ENCODE measurements at places on chromosomes 7 and 10.

DNA sequence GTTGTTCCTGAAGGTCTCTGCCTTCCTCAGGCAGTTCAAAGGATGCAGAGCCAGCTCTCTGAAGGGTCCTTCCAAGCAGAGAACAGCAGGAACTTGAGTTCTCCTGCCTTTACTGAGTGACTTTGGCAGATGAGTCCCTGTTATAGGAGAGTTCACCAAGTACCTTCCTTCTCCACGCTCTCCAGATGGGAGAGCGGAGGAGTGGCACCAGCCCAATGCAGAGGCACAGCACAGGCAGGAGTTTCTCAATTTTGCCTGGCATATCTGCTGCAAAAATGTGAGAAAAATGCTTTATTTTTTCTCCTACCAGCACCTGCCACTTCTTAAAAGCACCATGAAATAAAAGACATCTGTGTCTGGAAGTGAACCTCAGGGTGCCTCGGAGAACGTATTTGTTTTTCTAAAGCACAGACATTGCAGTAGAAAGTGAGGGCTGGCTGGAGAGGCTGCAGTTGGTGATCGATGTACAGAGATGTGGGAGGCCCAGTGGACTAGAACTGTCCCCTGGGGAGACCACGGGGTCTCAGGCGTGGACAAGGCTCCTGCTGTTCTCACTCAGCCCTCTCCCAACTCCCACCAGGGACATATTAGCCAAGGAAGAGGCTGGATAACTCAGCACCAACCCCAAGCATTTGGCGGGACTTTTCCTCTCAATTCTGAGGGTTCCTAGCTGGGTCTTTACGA lies 174.5 kb downstream of the WDR37 start:
- DNase-seq, result no peak

- peak; percentile 93 for DNase-seq
Measured at GRCh38 chr7:68107968-68108367, 1111.3 kb downstream of the TYW1 start.

GRCh38 chr7:77420986-77421672 lies 5.0 kb upstream of the GSAP start:
- no peak for DNase-seq

DNA sequence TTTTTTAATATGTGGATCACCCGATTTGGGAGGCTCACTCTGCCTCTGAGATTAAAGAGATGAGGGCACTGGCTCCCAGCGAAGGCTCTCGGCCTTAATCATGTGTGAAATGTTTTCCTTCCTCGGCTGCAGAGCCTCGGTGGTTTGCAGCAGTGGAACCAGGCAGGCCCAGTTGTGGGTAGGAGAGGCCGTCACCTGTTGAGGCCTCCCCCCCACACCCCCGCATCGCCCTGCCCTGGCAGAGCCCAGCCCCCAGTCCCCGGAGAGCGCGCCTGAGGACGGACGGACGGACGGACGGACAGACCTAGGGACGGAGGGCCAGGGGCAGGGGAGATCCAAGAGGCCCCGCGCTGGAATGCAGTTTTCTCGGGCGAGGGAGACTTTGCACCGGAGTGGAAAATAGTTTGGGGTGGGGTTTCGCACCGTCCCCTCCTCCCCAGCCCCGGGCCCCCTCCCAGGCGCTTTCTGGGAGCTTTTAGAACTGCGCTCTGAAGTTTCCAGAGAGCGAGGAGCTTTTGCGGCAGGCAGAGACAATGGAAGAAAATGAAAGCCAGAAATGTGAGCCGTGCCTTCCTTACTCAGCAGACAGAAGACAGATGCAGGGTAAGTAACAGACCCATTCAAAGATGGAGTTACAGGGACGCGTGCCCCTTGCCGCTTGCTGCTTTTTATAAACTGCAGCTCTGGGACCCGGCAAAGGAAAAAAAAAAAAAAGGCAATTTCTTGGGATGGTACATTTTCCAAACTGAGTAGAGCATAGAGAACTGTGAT lies at the start of gene KIAA1217:
Gene KIAA1217 (plus strand): TSS at position 478 of the 771 bp plus-strand sequence. CDS start 56 bp downstream, at position 534.
- peak; percentile 46 for DNase-seq

- DNase-seq, result peak; percentile 34
Measured at GRCh38 chr10:128092454-128092853, 33.8 kb downstream of the MKI67 start.

DNA sequence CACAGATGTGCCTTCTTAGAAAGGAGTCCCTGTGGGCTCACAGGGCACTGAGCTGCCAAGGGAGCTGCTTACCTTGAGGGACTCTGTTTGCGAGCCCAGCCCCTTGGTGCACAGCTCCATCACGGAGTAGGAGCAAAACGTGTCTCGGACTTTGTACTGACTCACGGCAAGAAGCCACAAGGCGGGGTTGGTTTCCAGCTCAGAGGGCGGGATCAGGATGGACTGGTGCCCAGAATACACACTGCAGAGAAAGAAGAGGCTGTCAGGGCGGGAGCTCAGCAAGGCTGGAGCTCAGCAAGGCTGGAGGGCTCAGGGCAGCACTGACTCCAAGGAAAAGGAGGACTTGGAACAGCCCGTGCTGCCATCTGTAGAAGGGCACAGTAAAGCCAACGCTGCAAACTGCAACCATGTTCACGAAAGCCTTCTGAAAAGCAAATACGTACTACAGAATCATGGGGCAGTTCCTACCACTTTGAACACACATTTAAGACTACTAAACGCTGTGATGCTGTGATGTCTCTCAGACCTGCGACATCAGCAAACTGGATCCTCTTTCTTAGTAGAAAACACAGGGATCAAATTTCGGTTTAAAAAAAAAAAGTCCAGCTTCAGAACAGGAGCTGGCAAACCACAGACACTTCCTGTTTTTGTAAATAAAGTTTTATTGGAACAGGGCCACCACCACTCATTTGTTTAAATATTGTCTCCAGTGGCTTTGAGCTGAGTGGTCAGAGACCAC lies 194.3 kb downstream of the ZMYND11 start:
- peak; percentile 93 for DNase-seq

DNA sequence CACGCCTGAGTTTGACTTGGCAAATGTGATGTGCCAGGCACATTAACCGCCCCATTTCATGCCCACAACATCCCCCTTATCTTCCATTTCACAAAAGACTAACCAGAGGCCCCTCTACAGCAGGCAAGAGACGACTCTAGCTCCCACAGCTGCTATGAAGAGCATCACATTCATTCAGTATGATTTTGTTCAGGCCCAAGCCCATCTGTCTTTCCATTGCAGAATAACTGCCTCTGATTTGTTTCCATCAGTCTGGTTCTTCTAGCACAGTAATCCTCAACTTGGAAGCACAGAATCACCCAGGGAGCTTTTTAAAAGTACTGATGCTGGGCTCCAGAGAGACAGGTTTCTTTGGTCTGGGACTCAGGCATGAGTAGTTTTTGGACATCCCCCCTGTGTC lies 169.7 kb downstream of the NEURL1 start:
- no peak for DNase-seq
